Stimulated activated memory B cell treated with anti-CD40 and anti-IgM and Interleukin-4, amounts not matched to agents 10 μg/mL and 1 μg/mL and 100 μg/mL, for 72 hours (primary cell): ENCODE measurements at places on chromosomes 5 and 9.

- peaks cover 7% of the 10 kb centered on the region for H3K4me1 ChIP-seq
- peak overlapping the region; percentile 66 for H3K27ac ChIP-seq
- H3K4me3 ChIP-seq, result peak overlapping the region; percentile 75
- H3K27me3 ChIP-seq, result peaks cover 1% of the 10 kb centered on the region
- no peaks in the 10 kb centered on the region for H3K36me3 ChIP-seq
Measured at GRCh38 chr5:140362875-140363630, 3.1 kb downstream of the SLC4A9 start.

DNA sequence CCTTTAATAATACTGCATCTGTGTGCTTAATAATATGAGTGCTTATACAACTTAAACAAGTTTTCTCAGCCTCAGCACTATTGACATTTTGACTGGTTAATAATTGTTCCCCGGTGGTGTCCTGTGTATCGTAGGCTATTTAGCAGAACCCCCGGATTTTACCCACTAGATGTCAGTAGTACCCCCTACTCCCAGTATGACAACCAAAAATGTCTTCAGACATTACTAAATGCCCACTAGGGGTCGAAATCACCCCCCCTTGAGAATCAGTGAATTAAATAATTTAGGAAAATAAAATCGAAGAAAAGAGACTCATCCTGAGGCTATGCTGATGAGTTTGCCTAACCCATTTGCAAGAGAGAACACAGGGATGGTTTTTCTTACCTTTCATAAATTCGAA lies 166.3 kb downstream of the ATP10B start:
- H3K4me1 ChIP-seq, result no peaks in the 10 kb centered on the region
- no peak overlapping the region for H3K27ac ChIP-seq
- no peak overlapping the region for H3K4me3 ChIP-seq
- no peaks in the 10 kb centered on the region for H3K36me3 ChIP-seq

GRCh38 chr5:173041881-173042762 lies 14.0 kb upstream of the CREBRF start:
- no peak for ATAC-seq
- H3K36me3 ChIP-seq, result no peaks in the 10 kb centered on the region
- peak overlapping the region; percentile 12 for H3K27ac ChIP-seq
- no peak overlapping the region for H3K4me3 ChIP-seq

GRCh38 chr5:1507457-1507856 lies 16.3 kb downstream of the LPCAT1 start:
- no peak for ATAC-seq
- H3K4me1 ChIP-seq, result peaks cover 88% of the 10 kb centered on the region
- H3K36me3 ChIP-seq, result peaks cover 53% of the 10 kb centered on the region
- H3K27me3 ChIP-seq, result no peaks in the 10 kb centered on the region
- H3K27ac ChIP-seq, result peak overlapping the region; percentile 94

- H3K27ac ChIP-seq, result no peak overlapping the region
- H3K36me3 ChIP-seq, result peaks cover 49% of the 10 kb centered on the region
- H3K27me3 ChIP-seq, result no peaks in the 10 kb centered on the region
- no peak overlapping the region for H3K4me3 ChIP-seq
Measured at GRCh38 chr5:109704282-109704952, 14.7 kb downstream of the MAN2A1 start.

GRCh38 chr9:107755246-107755645 lies 265.7 kb upstream of the KLF4 start:
- no peak overlapping the region for H3K27ac ChIP-seq
- no peaks in the 10 kb centered on the region for H3K27me3 ChIP-seq
- H3K4me3 ChIP-seq, result no peak overlapping the region
- peaks cover 14% of the 10 kb centered on the region for H3K4me1 ChIP-seq

- H3K4me3 ChIP-seq, result no peak overlapping the region
- H3K4me1 ChIP-seq, result no peaks in the 10 kb centered on the region
- H3K27me3 ChIP-seq, result no peaks in the 10 kb centered on the region
- ATAC-seq, result no peak
- no peak overlapping the region for H3K27ac ChIP-seq
- no peaks in the 10 kb centered on the region for H3K36me3 ChIP-seq
Measured at GRCh38 chr5:100232736-100233135, 302.4 kb upstream of the FAM174A start.

- no peak overlapping the region for H3K4me3 ChIP-seq
- H3K36me3 ChIP-seq, result no peaks in the 10 kb centered on the region
- no peak overlapping the region for H3K27ac ChIP-seq
- H3K4me1 ChIP-seq, result peaks cover 11% of the 10 kb centered on the region
- H3K27me3 ChIP-seq, result peaks cover 27% of the 10 kb centered on the region
- no peak for ATAC-seq
Measured at GRCh38 chr5:10469253-10470050, 27.8 kb downstream of the ROPN1L start.

- no peaks in the 10 kb centered on the region for H3K27me3 ChIP-seq
- peaks cover 20% of the 10 kb centered on the region for H3K36me3 ChIP-seq
- H3K4me3 ChIP-seq, result no peak overlapping the region
- H3K4me1 ChIP-seq, result no peaks in the 10 kb centered on the region
Measured at GRCh38 chr5:149493316-149493715, 57.9 kb downstream of the CSNK1A1 start.

DNA sequence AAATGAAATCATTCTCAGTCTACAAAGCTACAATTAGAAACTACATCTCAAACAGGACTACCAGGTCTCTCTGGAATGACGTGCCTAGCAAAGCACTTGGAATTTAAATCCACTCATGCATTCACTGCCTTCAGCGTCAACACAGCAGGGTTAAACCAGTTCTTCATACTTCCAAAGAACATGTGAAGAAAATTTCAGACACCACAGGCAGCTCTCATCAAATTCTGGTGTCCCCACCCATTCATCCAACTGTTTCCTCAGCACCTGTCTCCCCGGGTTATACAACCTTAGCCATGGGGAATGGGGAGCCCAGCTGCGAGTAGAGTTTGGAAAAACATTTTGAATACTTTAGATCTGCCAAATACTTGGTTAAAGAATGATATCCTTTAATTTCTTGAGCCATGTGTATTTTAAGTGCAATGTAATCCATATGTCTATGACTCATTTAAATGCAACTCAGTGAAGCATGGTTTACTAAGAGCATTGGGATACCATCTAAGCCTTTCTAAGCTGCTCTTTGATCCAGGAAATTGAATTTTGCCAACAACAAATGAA lies 17.5 kb downstream of the ADAM19 start:
- ATAC-seq, result no peak
- H3K27ac ChIP-seq, result no peak overlapping the region
- H3K4me3 ChIP-seq, result no peak overlapping the region
- peaks cover 89% of the 10 kb centered on the region for H3K4me1 ChIP-seq
